MCF 10A (cell line): ENCODE measurements at places on chromosomes 1 and 21. TPM values are rescaled to one million over a fixed set of nuclear protein-coding genes. Genes with fewer than 3 reads are reported as not detected.

- H3K27ac ChIP-seq, result peak overlapping the region; percentile 98
- H3K4me1 ChIP-seq, result peaks cover 28% of the 10 kb centered on the region
- peak overlapping the region; percentile 98 for H3K4me3 ChIP-seq
These were observed 740 bp downstream of the ZNF691 start for GRCh38 chr1:42847111-42847595.

DNA sequence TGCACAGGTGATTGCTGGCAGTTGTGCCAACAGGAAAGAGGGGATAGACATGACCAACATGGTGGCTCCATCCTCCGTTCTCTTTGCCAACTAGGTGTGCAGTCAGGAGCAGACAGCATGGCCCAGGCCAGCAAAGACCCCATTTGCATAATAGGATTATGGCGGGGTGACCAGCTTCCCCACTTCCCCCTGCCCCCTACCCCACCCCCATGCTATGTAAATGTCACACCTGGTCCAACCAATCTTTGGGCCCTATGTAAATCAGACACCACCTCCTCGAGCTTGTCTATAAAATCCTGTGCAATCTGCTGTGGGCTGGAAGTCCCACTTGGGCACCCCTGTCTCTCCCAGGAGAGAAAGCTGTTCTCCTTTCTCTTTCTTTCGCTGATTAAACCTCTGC is 146.0 kb downstream of the SLC30A10 start:
- no peaks in the 10 kb centered on the region for H3K4me1 ChIP-seq
- no peaks in the 10 kb centered on the region for H3K36me3 ChIP-seq
- no peak for DNase-seq
- H3K4me3 ChIP-seq, result no peak overlapping the region
- no peak overlapping the region for H3K27ac ChIP-seq

DNA sequence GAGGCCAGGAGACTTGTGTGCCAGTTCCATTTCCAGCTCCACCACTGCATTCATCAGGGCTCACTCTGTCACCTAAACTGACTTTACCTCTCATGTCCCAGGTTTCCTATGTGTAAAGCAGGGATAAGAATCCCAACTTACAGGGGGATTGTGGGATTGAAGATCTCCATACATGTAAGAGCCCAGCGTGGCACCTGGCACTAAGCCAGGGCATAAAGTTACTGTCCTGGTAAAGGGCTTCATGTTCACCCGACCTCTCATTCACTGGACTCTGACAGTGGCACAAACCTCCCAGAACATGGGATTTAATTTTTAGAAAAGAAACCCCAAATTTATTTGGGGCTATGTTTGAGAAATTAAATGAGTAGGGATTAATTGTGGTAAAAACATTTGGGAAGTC is 8.9 kb upstream of the IGFN1 start:
- H3K4me1 ChIP-seq, result peaks cover 14% of the 10 kb centered on the region
- no peak overlapping the region for H3K4me3 ChIP-seq
- DNase-seq, result no peak
- H3K36me3 ChIP-seq, result no peaks in the 10 kb centered on the region

- no peak overlapping the region for H3K27ac ChIP-seq
- no peak overlapping the region for H3K4me3 ChIP-seq
- no peaks in the 10 kb centered on the region for H3K36me3 ChIP-seq
- no peak for DNase-seq
- peaks cover 16% of the 10 kb centered on the region for H3K27me3 ChIP-seq
These were observed 2.8 kb upstream of the KCNA3 start for GRCh38 chr1:110677526-110677925.

GRCh38 chr1:21913258-21913657 is 23.9 kb downstream of the HSPG2 start:
- H3K27me3 ChIP-seq, result no peaks in the 10 kb centered on the region
- no peak overlapping the region for H3K27ac ChIP-seq
- peaks cover 6% of the 10 kb centered on the region for H3K4me1 ChIP-seq
- H3K4me3 ChIP-seq, result no peak overlapping the region

DNA sequence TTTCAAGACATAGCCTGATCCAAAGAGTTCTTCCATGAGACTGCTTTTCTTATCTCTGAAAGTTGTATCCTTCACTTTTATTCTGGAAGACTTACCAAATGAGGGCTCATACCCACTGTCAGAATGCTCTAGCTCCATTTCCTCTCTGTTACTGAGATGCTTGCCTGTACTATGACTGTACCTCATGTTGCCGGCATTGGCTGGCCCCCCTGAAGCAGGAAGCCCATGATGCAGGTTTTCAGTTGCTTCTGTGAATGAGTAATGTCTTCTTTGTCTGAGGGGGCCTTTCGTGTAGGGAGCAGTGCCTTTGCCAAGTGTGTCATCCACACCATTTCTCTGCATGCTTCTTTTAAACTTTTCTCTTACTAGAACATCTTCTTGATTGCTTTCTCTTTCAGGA is 39.5 kb downstream of the LCA5L start:
- DNase-seq, result no peak
- no peak overlapping the region for H3K4me3 ChIP-seq
- no peaks in the 10 kb centered on the region for H3K4me1 ChIP-seq
- peaks cover 38% of the 10 kb centered on the region for H3K36me3 ChIP-seq
- H3K27me3 ChIP-seq, result no peaks in the 10 kb centered on the region
- H3K27ac ChIP-seq, result no peak overlapping the region

GRCh38 chr1:43171312-43171875 is 696 bp downstream of the EBNA1BP2 start:
- DNase-seq, result no peak
- H3K4me1 ChIP-seq, result no peaks in the 10 kb centered on the region
- peak overlapping the region; percentile 94 for H3K4me3 ChIP-seq
- no peaks in the 10 kb centered on the region for H3K27me3 ChIP-seq

- no peaks in the 10 kb centered on the region for H3K36me3 ChIP-seq
- DNase-seq, result no peak
- no peak overlapping the region for H3K4me3 ChIP-seq
- H3K4me1 ChIP-seq, result peaks cover 13% of the 10 kb centered on the region
These were observed 187.1 kb upstream of the CACYBP start for GRCh38 chr1:174812656-174813055.

DNA sequence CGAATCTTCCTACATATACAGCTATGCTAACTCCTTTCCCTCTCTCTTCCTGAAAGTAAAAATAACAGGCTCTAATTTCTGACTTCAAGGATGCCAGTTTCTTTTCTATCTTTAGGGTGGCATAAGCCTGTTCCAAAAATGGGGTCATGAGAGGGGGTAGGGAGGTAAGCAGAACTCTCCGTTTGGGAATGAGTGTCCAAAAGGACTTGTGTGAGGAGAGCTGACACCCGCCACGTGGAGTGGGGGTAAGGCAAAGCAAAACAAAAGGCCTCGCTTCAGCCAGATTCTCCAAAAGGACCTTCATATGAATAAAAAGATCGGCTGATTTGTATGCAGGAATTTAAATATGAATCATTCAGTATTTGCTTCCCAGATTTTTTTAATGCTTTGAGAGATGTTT is 28.6 kb downstream of the PLPPR4 start:
- no peaks in the 10 kb centered on the region for H3K27me3 ChIP-seq
- H3K4me3 ChIP-seq, result no peak overlapping the region
- DNase-seq, result no peak
- no peak overlapping the region for H3K27ac ChIP-seq

GRCh38 chr1:5975133-5975880 is 16.9 kb downstream of the NPHP4 start:
- DNase-seq, result peak; percentile 53
- H3K36me3 ChIP-seq, result peaks cover 27% of the 10 kb centered on the region
- H3K27ac ChIP-seq, result no peak overlapping the region
- H3K4me1 ChIP-seq, result peaks cover 6% of the 10 kb centered on the region

DNA sequence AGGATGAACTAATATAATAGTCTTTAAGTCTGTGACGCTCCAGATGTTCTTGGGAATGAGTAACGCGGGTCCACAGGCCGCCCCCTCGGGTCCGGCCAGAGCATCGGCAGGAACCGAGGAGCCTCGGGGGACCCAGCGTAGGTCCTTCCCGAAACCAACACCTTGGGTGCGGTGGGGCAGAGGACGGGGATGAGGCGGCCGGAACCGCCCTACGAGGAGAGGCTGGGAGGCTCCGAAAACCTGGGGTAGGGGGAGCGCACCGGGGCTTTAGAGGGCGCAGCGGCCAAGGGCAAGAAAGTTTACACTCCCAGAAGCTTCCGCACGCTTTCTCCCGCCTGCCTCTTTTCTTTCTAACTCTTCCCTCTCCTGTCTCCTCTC is 7.1 kb downstream of the DMRTA2 start:
- H3K27ac ChIP-seq, result no peak overlapping the region
- DNase-seq, result no peak

- peak overlapping the region; percentile 100 for H3K27ac ChIP-seq
- no peak for DNase-seq
- H3K4me1 ChIP-seq, result peaks cover 32% of the 10 kb centered on the region
- peaks cover 55% of the 10 kb centered on the region for H3K36me3 ChIP-seq
These were observed 12.2 kb downstream of the THBS3 start for GRCh38 chr1:155195201-155196102.

ATP1A2 gene
- total RNA-seq, result 0.07 TPM in 1 of 2 replicates, not detected in the other

CD1B gene
- not detected in 2 replicates for total RNA-seq

LAMB3 gene
- 999 and 1,572 TPM in 2 replicates for total RNA-seq

PDC gene
- total RNA-seq, result not detected in 2 replicates

TMEM125 gene
- total RNA-seq, result 3.1 and 3.8 TPM in 2 replicates

ARTN gene
- total RNA-seq, result 1.9 TPM in 2 replicates
